Activated CD4-positive, alpha-beta T cell treated with anti-CD3 and anti-CD28 coated beads, Interleukin-2, amount 50 U/mL, for 1 hour (primary cell): ENCODE measurements at places on chromosomes 16 and 17.

GRCh38 chr16:30805370-30806169 lies 18.6 kb upstream of the ZNF629 start:
- peak; percentile 51 for DNase-seq

DNA sequence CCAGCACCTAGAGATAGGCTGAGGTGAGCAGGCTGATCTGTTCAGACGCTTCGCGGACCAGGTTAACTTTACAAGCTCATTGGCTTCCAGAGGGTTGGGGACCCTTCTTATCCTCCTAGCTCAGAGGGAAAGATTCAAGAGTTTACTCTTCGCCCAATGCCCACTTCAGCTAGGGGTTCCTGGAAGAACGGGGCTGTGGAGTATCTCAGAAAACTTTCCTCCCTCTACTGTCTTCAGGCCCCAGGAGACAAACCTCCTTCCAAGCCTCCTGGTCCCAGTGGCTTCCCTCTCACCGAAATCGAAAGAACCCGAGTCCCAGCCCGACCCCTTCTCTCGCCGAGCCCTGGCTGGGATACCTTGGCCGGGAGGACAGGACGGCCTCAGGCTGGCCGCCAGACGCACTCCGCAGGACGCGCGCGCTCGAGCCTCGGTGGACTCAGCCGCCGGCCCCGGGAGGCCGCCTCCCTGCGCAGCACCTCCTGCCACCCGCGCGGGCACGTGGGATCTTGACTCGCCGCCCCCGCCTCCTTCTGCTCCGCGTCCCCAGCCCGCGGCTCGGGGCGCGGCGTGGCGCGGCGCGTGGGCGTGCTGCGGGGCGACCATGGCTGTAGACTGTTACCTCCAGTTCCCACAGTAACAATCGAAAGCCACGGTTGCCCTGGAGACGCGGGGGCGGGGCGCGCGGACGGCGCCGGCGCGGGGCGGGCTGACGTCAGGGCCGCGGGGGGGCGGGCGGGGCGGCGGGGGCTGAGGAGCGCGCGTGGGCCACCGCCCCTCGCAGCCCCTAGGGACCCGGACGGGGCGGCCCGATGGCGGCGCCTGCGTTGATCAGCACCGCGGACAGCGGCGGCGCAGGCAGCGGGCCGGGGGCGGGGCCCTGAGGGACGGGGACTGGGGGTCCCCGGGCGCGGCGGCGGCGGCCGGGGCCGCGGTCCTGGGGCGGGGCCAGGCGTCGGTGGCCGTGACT lies 5.3 kb upstream of the HIC1 start:
- peak; percentile 92 for DNase-seq

DNA sequence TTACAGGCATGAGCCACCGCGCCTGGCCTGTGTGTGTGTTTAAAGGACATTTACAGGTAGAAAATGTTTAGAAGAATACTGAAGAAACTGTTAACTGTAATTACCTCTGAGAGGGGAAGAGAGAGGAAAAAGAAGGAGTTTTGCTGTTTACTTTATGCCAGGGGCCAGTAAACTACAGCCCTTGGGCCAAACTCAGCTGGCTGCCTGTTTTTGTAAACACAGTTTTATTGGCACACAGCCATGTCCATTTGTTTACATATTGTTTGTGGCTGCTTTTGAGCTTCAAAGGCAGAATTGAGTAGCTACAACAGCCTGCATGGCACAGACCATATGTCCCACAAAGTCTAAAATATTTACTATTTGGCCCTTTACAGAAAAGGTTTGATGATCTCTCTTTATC lies 76.4 kb downstream of the GPR139 start:
- no peak for DNase-seq

DNA sequence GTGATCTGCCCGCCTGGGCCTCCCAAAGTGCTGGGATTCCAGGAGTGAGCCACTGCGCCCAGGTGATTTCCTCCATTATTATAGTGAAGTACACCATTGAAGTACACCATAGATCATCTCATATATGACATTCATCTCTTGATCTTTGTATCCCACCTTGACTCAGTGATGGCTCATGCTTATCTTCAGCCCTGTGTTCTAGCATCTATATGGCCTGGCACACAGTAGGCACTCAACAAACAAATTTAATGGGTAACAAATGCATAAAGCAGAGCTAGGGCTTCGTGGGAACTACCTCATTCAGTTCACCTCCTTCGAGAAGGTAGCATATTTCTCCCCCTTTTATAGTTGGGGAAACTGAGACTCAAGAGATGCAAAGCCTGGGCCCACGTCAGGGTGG lies 952 bp downstream of the ENKD1 start:
- DNase-seq = no peak

GRCh38 chr17:51144266-51145022 lies 8.9 kb upstream of the NME1 start:
- DNase-seq = no peak

DNA sequence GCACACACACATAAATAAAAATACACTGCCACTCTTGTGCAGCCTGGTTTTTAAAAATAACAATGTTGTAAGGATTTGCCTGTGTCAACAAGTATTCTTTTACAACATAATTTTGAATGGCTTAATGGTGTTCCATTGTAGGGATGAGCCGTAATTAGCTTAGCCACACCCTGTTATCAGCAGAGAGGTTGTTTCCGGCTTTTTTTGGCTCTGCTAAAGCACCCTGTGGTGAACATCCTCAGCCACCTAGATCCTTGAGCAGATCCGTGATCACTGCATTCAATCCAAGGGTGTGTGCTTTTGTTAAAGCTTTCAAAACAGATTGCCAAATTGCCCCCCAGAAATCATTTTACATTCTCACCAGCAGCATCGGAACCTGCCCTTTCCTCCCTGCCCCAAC lies 7.0 kb downstream of the KATNB1 start:
- DNase-seq = no peak

DNA sequence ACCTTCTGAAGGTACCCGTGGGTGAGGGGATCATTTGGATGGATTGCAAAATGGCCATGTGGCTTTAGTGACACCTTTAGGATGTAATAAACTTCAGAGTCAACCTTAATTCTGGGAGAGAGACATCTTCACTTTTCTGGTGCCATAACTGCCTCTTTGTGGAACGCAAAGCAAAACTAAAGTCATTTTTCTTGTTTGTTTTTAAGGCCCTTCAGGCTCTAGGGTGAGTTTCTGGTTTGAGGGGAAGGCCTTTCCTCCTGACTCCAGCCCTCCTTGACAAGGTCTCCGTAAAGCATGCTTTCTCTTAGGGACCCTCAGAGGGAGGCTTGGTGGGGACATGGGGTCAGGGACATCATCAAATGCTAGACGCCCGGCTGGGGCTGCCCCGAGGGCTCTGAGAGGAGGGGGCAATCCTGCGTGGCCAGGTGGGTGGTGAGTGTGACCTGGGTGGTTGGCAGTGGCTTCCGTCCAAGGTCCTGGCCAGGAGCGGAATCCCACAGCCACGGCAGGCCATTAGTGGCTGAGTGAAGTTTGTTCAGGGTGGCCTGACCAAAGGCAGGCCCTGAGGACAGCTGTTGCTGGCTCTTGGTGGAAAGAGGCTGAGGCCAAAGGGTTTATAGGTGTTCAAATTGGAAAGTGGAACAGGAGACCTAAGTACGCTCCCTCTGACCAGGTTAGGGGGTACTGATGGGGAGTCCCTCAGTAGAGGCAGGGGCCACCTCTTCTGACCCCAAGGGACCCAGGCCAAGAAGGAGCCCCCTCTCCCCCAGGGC lies 112.2 kb downstream of the METRNL start:
- no peak for DNase-seq

DNA sequence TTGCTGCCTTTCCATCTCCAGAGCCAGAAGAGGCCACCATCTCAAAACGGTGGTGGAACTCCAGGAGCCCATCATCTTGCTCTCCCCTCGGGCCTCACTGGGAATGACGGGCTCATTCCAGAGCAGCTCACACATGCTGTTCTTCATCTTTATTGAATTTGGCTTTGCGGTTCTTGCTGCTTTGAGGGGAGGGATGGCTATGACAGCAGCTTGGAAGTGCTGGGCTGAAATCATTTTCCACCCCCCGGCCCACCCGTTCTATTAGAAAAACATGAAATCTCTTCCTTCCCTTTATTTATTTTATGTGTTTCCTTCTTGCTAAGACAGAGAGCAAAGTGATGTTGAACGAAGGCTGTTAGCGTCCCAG lies 149.8 kb upstream of the RPL38 start:
- no peak for DNase-seq

- no peak for DNase-seq
Observed at GRCh38 chr17:74728033-74728701, 8.9 kb upstream of the RAB37 start.

GRCh38 chr16:1311212-1311737 lies 1.8 kb downstream of the UBE2I start:
- no peak for DNase-seq

- no peak for DNase-seq
Observed at GRCh38 chr16:57882792-57883191, 80.5 kb upstream of the KIFC3 start.

- no peak for DNase-seq
Observed at GRCh38 chr16:56198755-56199114, 7.4 kb downstream of the GNAO1 start.

DNA sequence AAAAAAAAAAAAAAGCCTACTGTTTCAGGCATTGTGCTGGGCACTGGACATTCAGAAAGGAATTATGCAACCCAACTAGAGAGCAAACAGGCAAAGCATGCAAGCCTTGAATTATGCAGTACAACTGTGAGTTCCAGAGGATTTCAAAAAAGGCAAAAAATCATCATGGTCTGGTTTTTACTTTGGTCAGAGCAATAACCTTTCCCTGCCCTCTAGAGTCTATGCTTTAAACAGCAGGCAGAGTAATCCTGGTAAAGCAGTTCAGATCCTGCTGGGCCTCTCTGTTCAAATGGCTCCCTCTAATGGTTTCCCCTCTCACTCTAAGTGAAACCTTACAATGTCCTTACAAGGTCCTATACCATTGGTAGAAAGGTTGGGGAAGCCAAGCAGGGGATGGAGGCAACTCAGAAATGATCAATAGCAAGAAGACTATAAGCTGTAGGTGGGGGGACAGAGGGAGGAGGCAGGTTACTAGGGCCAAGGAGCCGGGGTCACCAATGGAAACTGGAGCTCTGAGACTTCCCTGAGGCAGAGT lies 4.6 kb upstream of the TAF15 start:
- no peak for DNase-seq

DNA sequence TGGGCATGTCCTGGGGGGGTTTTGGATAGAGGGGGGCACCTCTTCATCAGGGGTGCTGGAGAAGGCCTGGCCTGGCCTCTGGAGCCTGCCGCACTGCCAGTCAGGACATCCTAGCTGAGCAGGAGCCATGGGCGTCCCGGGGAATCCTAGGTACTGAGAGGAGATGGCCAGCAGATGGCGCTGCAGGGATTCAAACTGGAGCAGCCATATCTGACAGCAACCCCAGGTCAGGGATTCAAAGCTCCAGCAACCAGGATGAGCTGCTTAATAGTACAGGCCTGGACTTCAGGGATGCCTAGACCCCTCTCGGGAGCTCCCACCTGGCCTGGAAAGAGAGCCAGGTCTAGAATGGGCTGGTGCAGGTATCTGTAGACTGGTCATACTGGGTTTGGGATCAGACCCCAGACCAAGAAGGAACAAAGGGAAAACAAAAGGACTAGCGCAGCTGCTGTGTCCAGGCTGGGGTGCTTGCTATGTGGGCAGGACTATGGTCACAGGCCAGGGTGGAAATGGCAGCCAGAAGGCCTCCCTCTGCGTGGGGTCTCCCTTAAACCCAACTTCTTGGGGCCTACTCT lies 306.9 kb upstream of the RBFOX1 start:
- DNase-seq = no peak

DNA sequence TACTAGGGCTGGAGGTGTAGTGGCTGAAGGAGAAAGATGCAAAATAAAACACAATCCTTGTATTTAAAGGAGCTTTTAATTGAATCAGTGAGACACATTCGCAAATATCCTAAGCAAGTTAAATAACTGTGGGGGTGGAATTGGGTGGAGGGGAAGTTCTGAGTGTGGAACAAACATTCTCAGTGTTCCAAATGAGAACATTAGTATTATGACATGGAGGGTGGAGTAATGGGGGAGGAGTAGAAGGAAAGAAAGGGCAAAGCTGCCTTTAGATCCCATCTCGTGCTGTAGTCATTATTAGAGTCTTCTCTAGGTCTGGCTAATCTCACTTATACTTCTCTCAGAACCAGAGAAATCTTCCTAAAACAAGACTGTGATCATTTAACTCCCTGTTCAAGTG lies 169.7 kb downstream of the ANKFN1 start:
- no peak for DNase-seq

DNA sequence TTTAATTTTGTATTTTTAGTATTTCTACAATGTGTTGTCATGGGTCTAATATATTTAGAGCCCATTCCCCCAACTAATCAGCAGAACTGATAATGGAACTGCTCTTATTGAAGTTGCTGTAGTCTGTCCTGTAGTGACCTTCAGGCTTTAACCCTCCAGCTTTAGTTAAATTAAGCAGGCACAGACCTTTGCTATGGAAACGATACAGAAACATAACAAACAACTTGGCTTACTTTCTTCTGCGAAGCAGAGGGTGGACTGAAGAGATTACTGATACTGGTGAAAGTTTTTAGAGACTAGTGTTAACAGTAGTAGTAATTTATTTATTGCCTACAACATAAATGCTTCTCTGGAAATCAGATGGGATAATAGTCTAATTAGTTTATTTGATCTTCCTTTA lies 61.4 kb downstream of the NFATC3 start:
- no peak for DNase-seq

DNA sequence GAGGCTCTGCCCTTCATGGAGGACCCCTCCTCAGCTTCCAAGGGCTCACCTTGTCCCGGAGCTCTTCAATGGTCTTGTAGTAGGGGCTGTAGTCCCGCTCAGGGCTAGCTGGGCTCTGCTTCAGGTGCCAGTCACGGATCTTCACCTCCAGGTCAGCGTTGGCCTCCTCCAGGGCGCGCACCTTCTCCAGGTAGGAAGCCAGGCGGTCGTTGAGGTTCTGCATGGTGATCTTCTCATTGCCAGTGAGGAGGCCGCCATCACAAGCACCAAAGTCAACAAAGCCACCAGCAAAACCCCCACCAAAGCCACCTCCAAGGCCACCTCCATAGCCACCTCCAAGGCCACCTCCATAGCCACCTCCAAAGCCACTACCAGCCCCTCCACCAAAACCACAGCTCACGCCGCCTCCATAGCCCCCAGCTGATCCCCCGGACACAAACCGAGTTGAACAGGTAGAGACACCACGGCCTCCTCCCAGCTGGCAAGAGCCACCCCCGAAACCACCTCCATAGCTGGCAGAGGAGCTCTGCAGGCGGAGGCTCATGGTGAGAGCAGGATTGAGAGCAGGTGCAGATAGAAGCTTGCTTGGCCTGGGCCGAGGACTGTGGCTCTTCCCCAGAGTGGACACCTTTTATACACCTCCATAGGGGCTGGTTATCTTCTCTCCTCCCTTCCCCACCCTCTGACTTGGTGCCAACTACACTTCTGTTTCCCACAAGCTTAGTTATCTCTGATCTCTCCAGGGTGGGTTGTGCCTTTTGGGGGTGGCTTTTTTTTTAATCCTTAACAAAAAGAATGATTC lies at the start of gene KRT13:
KRT13 (minus strand) TSS at position 606 of the 802 bp plus-strand sequence; CDS start at position 544, 62 bp downstream.
- DNase-seq = no peak

DNA sequence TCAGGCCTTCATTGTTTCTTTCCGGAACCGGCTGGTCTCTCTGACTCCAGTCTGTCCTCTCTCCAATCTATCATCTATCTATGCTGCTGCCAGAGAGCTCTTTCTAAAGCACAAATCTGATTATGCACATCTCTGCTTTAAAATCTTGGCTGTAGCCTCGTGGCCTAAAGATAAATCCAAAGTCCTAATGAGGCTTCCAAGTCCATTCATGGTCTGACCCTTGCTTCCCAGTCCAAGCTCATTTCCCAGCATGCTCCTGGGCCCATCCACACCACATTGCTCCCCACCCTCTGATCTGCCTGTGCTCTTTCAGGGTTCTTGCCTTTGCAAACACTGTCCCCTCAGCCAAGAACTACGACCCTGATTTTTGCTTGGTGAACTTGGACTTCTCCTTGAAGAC lies 21.5 kb upstream of the PHB1 start:
- DNase-seq = no peak

- no peak for DNase-seq
Observed at GRCh38 chr16:75083813-75084212, 32.8 kb downstream of the LDHD start.
